C1 segment of cervical spinal cord (tissue), 14 donors: ENCODE measurements at places on chromosomes 1 and 21.

DNA sequence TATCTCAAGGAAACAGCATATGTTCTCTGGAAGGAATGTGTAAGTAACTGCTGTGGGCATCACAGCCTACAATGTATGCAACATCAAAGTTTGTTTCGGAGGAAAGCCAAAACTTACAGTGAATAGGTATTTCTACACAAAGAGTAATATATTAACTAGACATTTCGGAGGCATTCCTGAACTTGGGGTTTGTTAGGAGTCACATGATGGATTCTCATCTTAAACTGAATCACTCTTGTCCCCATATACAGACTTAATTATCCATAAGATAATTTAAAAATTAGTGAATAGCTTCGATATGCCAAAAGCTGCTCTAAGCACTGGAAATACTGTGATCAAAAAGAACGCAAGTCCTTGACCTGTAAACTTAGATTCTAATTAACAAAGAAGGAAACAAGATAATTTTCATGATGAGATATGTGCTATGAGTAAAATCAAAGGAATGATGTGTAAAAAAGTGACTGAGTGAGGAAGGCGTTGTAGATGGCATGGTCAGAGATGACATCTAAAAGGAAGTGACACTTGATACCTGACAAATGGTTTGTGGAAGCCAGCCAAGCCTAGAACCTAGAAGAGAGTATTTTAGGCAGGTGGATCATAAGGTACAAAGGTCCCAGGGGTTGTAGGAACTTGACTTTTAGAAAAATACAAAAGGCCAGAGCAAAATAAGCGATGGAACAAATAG, 273.1 kb downstream of the MRPL39 start:
- DNase-seq, result no peak

- no peak for DNase-seq
Observed at GRCh38 chr1:19169642-19170041, 40.4 kb downstream of the UBR4 start.

- no peak for DNase-seq
Observed at GRCh38 chr1:203040513-203041275, 14.4 kb downstream of the PPFIA4 start.

DNA sequence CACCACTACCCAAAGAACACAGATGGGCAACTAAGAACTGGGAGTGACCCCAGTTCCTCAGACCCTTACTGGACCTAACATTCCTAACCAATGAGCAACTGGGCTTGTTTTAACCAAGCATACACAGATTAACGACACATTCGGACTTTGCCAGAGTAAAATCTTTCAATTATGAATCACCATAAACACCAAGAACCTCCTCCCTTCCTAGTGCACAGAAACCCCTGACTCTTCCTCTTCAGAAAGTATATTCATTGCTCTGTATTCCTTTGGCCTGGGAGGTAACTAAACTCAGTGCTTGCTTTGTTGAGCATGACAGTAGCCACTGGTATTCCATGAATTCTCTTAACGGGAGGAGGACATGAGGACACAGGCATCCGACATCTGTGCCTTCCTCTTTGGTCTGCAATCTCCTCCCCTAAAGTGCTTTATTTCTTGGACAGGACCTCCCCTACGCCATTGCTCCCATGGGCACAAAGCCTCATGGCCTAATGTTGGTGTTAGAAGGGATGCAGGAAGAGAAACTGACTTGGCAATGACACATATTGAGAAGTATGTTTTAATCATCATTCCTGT, 42.7 kb downstream of the SEC16B start:
- no peak for DNase-seq
